Hair follicle dermal papilla cell (primary cell): ENCODE measurements at places on chromosomes 7 and 10. TPM values are rescaled to one million over a fixed set of nuclear protein-coding genes. Genes with fewer than 3 reads are reported as not detected.

SMC3 gene
- total RNA-seq, result 16.1 and 16.8 TPM in 2 replicates

ZNF425 gene
- total RNA-seq, result 2.6 and 3.4 TPM in 2 replicates

STAMBPL1 gene
- 22.7 and 30.5 TPM in 2 replicates for total RNA-seq

ACSM6 gene
- not detected in 2 replicates for total RNA-seq

CRYGN gene
- 0.16 and 0.61 TPM in 2 replicates for total RNA-seq

ZNF804B gene
- not detected in 2 replicates for total RNA-seq

BTBD16 gene
- total RNA-seq, result not detected in 2 replicates

DNMBP gene
- 19.1 and 20.9 TPM in 2 replicates for total RNA-seq

PHKG1 gene
- total RNA-seq, result 3.8 and 7.0 TPM in 2 replicates

PRXL2A gene
- total RNA-seq, result 20.4 and 23.0 TPM in 2 replicates

GTF2IRD1 gene
- total RNA-seq, result 14.8 and 14.9 TPM in 2 replicates

HMX2 gene
- total RNA-seq, result not detected in 2 replicates

SLC18A3 gene
- not detected in 2 replicates for total RNA-seq

MYPN gene
- 0.81 and 1.1 TPM in 2 replicates for total RNA-seq

EXOC6 gene
- total RNA-seq, result 4.1 and 4.9 TPM in 2 replicates

BAMBI gene
- total RNA-seq, result 10.4 and 16.2 TPM in 2 replicates

METTL27 gene
- 9.0 and 9.4 TPM in 2 replicates for total RNA-seq

BAIAP2L1 gene
- 5.8 and 6.7 TPM in 2 replicates for total RNA-seq
